Upper lobe of left lung (tissue), 6 donors: ENCODE measurements at places on chromosomes 5 and 9.

GRCh38 chr9:113687680-113688371 is 188.3 kb upstream of the ZNF618 start:
- DNase-seq, result no peak
- no peak overlapping the region for H3K27ac ChIP-seq
- no peaks in the 10 kb centered on the region for H3K36me3 ChIP-seq
- peaks cover 6% of the 10 kb centered on the region for H3K4me1 ChIP-seq

- no peak for DNase-seq
- no peak overlapping the region for H3K27ac ChIP-seq
- H3K4me1 ChIP-seq, result no peaks in the 10 kb centered on the region
- H3K27me3 ChIP-seq, result no peaks in the 10 kb centered on the region
- H3K36me3 ChIP-seq, result no peaks in the 10 kb centered on the region
- H3K4me3 ChIP-seq, result no peak overlapping the region
Measured at GRCh38 chr9:134942788-134943184, 25.1 kb upstream of the FCN1 start.

GRCh38 chr9:121289026-121289771 is 21.2 kb downstream of the GSN start:
- DNase-seq, result peak; percentile 77
- no peaks in the 10 kb centered on the region for H3K36me3 ChIP-seq
- H3K27me3 ChIP-seq, result no peaks in the 10 kb centered on the region
- H3K4me3 ChIP-seq, result no peak overlapping the region
- peak overlapping the region; percentile 92 for H3K27ac ChIP-seq
- H3K4me1 ChIP-seq, result peaks cover 69% of the 10 kb centered on the region

GRCh38 chr5:171424726-171425125 is 5.3 kb downstream of the FGF18 start:
- H3K4me1 ChIP-seq, result peaks cover 15% of the 10 kb centered on the region
- no peaks in the 10 kb centered on the region for H3K36me3 ChIP-seq
- H3K27me3 ChIP-seq, result no peaks in the 10 kb centered on the region
- DNase-seq, result no peak

DNA sequence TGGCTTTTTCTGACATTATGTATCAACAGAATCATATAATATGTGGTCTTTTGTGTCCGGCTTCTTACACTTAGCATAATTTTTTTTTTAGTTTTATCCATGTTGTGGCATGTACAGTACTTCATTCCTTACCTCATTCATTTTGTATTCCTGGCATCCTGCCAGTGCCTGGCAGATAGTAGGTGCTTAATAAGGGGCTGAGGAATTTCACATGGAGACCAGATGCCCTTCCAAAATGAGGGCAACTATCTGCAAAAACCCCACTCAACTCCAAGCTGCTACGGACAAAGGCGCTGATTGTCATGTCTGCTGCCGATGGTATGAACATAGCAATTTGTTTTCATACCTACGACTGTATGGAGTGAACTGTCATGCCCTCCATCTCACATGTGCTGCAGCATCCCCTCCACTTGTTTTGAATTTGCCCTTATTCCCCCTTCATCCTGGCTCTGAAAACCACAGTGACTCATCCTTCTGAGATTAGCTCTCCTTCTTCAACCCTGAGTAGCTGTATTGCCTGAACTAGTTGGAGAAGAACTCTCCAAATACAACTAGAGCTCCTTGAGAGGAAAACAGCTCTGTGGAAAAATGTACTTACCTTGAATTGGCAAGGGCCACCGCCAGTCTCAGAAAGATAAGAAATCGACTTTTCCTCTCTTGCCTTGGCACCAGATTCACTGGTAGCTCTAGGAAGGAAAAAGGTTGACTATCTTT is 41.3 kb upstream of the FOXE1 start:
- H3K27me3 ChIP-seq, result no peaks in the 10 kb centered on the region
- no peak overlapping the region for H3K4me3 ChIP-seq
- peak; percentile 47 for DNase-seq
- no peaks in the 10 kb centered on the region for H3K4me1 ChIP-seq
- no peaks in the 10 kb centered on the region for H3K36me3 ChIP-seq

GRCh38 chr5:174735498-174736330 is 11.3 kb downstream of the MSX2 start:
- no peak overlapping the region for H3K4me3 ChIP-seq
- no peak overlapping the region for H3K27ac ChIP-seq
- no peaks in the 10 kb centered on the region for H3K4me1 ChIP-seq
